NCI-H2029 (cell line): ENCODE measurements at places on chromosomes 16 and 17.

DNA sequence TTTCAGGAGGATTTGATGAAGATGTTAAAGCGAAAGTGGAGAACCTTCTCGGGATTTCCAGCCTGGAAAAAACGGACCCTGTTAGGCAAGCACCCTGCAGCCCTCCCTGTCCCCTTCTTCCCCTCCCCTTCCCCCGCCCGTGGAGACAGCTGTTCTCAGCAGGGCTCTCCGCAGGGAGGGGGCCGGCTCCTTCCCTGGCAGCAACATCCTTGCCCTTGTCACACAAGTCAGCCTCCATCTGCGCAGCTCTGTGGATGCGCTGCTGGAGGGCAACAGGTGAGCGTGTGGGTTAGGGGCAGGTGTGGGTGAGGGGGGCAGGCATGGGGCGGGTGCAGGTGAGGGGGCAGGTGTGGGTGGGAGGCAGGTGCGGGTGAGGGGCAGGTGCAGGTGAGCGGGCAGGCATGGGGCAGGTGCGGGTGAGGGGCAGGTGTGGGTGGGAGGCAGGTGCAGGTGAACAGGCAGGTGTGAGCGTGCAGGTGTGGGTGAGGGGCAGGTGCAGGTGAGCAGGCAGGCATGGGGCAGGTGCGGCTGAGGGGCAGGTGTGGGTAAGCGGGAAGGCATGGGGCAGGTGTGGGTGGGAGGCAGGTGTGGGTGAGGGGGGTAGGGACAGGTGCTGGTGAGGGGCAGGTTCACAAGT lies 9.4 kb downstream of the CYBC1 start:
- DNase-seq, result peak; percentile 68

DNA sequence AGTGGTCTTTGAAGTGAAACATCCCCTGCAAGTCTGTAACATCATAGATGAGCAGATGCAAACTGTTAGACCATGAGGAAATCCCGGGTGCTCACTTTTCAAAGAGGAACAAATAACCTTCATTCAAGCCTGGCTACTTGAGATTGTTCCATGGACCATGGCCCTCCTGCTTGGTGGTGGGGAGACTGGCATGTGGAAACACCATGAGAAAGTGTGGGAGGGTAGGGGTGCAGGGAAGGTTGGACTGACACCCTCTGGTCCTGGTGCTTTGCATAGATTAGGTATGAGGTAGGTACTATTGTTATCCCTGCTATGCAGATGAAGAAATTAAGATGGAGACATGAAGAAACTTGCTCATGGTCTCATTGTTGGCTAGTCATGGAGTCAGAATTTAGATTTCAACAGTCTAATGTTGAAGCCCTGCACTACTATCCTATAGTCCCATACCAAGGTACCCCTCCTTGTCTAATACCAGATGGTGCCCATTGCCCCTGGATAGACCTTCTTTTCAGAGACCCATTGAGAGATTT lies 59.0 kb downstream of the SPACA3 start:
- no peak for DNase-seq

GRCh38 chr16:84815462-84815861 lies 4.3 kb upstream of the CRISPLD2 start:
- DNase-seq, result no peak

GRCh38 chr17:43530288-43531081 lies 15.7 kb downstream of the ETV4 start:
- DNase-seq, result peak; percentile 96

DNA sequence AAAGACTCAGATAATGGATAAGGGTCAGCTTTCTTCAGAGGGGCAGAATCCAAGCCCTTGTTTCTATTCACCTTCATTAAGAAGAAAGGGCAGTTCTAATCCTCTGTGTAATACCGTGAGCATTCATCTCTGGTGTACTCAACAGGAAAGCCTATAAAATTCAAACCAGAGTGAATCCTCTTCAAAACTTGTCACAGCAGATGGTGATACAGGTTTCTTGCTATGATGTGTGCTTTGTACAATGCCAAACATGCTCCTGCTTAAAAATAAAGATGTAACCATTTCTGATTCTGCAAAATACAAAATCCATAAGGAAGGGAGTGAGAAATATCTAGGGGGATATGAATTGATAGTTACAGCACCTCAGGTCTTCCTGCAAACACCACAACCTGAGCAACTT lies 49.7 kb downstream of the CYTH1 start:
- no peak for DNase-seq

DNA sequence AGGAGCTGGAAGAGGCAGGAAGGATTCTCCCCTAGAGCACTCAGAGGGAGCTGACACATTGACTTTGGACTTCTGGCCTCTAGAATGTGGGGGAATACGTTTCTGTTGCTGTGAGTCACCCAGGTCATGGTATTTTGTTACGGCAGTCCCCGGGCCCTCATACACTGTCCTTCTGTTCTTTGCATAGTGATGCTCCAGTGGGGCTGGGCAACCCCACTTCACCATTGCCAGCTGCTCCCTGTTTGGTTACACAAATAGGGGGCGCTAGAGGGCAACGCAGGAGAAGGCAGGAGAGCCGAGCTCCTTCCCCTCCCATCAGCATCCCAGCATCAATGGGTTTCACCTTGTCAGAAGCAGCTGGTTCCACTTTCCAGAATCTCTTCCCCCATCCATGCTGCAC lies 257.7 kb upstream of the FOXF1 start:
- no peak for DNase-seq

GRCh38 chr17:17130077-17130844 lies 75.9 kb downstream of the PLD6 start:
- no peak for DNase-seq

- no peak for DNase-seq
Observed at GRCh38 chr17:1169929-1170312, 9.9 kb downstream of the ABR start.

DNA sequence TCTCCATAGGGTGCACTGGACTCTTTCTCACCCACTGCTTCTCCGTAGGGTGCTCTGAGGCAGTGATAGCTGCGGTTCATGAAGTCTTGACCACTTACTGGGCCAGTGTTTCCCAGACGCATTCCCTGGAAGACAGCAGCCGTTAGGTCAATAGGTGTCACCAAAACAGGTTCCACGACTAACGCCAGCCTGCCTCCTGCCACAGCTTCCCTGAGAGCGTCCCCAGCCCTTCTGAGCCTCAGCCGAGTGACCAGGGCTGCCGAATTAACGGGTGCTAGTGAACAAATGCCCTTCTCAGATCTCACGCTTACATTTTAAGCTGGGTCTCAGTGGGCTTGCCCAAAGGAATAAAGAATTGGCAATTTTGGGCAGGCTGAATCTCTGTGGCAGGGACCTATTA lies 188.7 kb upstream of the TNRC6C start:
- no peak for DNase-seq

- DNase-seq, result no peak
Observed at GRCh38 chr16:57709663-57710062, 15.1 kb downstream of the DRC7 start.

DNA sequence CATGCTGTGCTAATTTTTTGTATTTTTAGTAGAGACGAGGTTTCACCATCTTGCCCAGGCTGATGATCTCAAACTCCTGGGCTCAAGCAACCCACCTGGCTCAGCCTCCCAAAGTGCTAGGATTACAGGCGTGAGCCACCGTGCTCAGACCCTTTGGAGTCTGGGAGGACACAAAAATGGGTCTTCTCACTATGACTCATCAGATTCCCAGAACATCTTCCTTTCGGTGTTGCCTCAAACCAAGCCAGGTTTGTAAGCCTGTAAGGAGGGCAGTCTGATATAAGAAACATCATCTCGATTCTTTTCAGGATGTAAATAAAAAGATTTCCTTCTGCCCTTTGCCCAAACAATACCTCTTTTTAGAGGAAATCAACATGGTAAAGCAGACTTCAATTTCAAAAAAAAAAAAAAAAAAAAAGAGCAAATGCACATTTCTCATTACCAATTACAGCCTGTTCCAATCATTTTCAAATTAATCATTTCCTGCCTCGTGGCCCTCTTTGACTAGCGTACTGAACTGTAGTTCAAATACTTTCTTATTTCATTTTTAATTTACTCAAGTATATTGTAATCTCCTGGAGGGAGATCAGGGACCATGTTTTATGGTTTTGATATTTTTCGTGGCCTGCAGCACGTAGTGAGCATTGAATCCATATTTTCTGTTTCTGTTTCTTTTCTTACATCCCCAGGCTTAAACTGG lies 409.6 kb downstream of the GRIN2A start:
- DNase-seq, result no peak

DNA sequence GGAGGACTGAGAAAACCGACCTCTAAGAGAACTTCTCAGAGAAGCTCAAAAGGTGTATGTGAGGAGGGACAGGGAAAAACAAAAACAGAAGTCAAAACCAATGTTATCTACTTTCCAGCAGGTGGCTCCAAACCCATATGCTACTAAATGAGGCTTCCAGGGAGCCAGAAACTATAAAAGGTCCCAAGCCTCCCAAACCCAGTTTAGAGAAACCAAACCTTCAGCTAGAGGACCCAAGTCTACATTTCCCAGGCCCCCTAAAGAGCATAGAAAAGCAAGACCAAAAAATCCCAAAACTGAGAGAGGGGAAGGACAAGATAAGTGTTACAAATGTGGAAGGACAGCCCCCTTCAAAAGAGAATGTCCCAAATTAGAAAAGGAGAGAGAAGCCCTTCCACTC lies 3.7 kb downstream of the HPR start:
- no peak for DNase-seq

DNA sequence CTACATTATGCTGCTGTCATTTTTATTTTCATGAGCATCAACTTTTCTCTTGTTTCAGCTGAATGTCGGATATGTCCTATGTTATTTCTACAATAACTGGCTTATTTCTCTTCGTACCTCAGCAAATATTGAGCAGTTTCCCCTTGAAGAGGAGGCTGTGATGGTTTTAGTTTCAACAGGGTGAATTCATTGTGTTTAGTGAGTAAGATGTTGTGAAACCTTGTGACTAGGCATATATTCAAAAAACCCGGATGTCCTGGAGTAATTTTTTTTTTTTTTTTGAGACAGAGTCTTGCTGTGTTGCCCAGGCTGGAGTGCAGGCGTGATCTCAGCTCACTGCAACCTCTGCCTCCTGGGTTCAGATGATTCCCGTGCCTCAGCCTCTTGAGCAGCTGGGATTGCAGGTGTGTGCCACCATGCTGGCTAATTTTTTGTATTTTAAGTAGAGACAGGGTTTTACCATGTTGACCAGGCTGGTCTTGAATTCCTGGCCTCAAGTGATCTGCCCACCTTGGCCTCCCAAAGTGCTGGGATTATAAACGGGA lies 11.1 kb downstream of the CPD start:
- no peak for DNase-seq

DNA sequence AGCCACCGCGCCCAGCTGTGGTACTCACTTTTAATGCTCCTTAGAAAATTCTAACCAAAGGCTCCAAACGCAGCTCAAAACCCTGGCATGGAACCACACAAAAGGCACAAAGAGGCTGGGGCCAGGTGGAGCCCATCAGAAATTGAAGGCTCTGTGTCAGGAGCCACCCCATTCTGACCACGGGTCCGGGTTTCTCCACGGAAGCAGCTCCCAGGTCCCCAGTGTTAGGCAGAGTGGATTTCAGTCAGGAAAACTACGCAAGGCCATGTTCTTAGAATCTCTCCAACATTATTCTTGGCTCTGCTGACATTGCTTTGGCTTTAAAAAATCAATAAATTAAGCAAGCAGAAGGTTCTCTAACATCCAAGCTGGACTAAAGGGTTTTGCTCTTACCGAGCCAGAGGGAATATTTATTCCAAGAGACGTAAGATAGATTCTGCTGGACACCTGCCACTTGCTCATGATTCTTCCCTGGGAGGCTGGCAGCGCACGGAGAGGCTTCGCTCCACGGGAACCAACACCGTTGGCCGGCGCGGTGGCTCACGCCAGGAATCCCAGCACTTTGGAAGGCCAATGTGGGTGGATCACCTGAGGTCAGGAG lies 93.5 kb downstream of the NXN start:
- DNase-seq, result no peak

GRCh38 chr16:66605979-66606751 lies 1.7 kb downstream of the CMTM3 start:
- DNase-seq, result no peak
